Ovary (tissue), 10 donors: ENCODE measurements at places on chromosomes 1 and 21. TPM values are rescaled to one million over a fixed set of nuclear protein-coding genes. Genes with fewer than 3 reads are reported as not detected.

The SPATA45 gene
- total RNA-seq, result not detected

The FAM151A gene
- total RNA-seq, result not detected

- no peak for DNase-seq
- H3K4me3 ChIP-seq, result no peak overlapping the region
- H3K36me3 ChIP-seq, result no peaks in the 10 kb centered on the region
- H3K4me1 ChIP-seq, result no peaks in the 10 kb centered on the region
- no peaks in the 10 kb centered on the region for H3K27me3 ChIP-seq
These were observed 117.1 kb upstream of the IFFO2 start for GRCh38 chr1:19073311-19074186.

- H3K4me1 ChIP-seq, result no peaks in the 10 kb centered on the region
- no peaks in the 10 kb centered on the region for H3K27me3 ChIP-seq
- DNase-seq, result no peak
- H3K27ac ChIP-seq, result no peak overlapping the region
- no peak overlapping the region for H3K4me3 ChIP-seq
These were observed 187.4 kb upstream of the ATP1B1 start for GRCh38 chr1:168918860-168919741.

DNA sequence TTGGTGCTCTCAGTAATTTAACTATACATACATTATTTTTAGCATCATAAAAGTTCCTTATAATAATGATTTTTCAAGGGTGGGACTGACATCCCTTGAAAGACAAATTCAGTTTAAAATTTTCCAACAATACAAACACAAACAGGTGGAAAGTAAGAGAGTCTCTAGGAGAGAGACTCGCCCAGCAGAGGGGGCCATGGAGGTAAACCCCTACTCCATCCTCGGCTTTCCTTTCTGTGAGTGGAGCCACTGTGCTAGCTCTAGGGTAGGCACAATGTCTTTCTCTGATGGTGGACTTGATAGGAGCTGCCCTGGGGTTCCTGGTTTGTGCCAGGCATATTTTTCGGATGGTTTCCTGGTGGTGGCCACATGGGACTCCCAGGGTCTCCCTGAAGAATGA lies 8.3 kb downstream of the CSMD2 start:
- no peaks in the 10 kb centered on the region for H3K4me1 ChIP-seq
- H3K27ac ChIP-seq, result no peak overlapping the region
- H3K27me3 ChIP-seq, result no peaks in the 10 kb centered on the region
- no peak overlapping the region for H3K4me3 ChIP-seq

The BGLAP gene
- 1.4 TPM for total RNA-seq

DNA sequence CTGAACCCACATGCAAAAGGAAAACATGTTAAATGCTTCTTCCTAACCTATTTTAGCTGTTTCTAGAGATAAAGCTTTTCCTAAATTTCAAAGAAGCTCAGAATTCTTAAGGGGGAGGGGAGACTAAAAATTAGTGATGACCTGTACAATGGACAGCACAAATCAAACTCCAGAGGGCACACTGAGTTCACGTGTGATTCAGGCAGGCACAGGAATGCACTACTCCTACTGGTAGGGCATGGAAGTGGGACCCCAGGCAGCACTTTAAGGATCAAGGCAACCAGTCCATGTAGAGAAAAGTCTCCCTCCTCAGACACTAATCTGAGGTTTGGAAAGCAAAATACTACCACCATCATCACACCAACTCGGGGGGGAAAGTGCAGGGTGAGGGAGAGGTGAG lies 31.3 kb upstream of the CLCA4 start:
- H3K36me3 ChIP-seq, result no peaks in the 10 kb centered on the region
- no peak overlapping the region for H3K4me3 ChIP-seq
- H3K27ac ChIP-seq, result no peak overlapping the region
- DNase-seq, result no peak
